ENCODE measurements at places on chromosomes 7 and 10. TPM values are rescaled to one million over a fixed set of nuclear protein-coding genes. Genes with fewer than 3 reads are reported as not detected.
A peak's percentile ranks its signal among the peaks of the same experiment; 100 is the strongest.

DNA sequence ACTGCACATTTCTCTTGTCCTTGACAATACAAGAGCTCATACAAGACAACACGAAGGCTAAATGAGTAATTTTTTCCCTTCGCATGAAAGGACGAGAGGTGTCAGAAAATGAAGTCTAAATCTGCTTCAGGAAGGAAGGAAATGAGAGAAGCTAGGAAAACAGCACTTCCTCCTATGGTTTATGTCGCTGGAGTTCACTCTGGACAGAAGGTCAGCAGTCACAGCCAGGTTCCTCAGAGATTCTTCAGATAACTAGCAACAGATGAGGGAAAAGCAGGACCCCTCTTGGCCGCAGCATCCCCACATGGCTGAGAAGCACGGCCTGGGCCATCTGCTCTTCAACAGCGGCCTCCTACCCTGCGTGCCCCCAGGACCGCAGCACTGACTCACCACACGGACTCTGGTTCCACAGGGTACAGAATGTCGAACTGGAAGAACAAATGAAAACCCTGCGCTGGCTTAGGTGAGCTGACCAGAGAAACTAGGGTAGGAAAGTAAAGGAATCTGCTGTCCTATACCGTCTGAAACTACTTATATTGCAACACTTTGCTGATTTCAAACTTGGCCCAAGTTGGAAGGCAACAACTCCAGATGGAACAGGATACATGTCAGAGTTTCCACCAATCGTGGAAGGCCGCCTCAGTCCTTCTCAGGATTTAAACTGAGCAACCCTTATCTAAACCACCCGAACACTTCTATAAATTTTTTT lies 26.3 kb downstream of the DNMBP start:
- DNase-seq = peak; percentile 61
- H3K4me1 ChIP-seq = peaks cover 59% of the 10 kb centered on the region
- peak overlapping the region; percentile 59 for H3K27ac ChIP-seq
- H3K27me3 ChIP-seq = no peaks in the 10 kb centered on the region
- no peaks in the 10 kb centered on the region for H3K36me3 ChIP-seq

DNA sequence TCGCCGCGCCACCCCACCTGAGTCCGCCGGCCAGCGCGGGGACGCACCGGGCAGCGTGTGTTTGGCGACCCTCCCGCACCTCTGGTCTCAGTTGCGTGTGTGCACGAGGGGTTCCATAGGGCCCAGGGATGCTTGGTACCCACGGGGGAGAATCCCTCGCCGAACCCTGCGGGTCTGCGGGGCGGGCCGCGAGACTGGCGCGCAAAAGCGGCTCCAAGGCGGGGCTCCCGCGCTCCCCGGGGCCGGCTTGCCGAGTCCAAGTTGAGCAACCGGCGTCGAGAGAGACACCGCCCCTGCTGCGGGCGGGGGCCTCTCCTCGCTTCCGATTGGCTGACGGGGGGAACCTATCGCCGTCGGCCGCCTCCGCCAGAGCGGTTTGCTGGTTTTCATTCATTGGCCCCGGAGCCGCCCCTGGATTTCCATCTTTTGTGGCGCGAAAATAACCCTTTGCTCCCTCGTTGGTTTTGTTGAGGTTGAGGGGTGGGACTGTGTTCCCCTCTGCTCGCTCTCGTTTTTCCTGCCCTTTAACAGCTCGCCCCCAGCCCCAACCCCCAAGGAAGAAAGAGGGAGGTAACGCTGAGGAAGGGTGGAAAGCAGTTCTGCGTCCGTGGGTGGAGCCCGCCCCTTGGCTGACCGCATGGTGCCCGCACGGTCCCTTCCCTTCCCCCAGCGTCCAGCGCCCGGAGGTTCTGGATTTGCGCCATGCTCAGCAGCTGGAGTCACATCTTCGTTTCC lies 4.0 kb upstream of the IGF2BP3 start:
- DNase-seq = peak; percentile 99
- H3K4me3 ChIP-seq = peak overlapping the region; percentile 10
- peaks cover 11% of the 10 kb centered on the region for H3K4me1 ChIP-seq
- H3K27me3 ChIP-seq = no peaks in the 10 kb centered on the region
- no peaks in the 10 kb centered on the region for H3K36me3 ChIP-seq

DNA sequence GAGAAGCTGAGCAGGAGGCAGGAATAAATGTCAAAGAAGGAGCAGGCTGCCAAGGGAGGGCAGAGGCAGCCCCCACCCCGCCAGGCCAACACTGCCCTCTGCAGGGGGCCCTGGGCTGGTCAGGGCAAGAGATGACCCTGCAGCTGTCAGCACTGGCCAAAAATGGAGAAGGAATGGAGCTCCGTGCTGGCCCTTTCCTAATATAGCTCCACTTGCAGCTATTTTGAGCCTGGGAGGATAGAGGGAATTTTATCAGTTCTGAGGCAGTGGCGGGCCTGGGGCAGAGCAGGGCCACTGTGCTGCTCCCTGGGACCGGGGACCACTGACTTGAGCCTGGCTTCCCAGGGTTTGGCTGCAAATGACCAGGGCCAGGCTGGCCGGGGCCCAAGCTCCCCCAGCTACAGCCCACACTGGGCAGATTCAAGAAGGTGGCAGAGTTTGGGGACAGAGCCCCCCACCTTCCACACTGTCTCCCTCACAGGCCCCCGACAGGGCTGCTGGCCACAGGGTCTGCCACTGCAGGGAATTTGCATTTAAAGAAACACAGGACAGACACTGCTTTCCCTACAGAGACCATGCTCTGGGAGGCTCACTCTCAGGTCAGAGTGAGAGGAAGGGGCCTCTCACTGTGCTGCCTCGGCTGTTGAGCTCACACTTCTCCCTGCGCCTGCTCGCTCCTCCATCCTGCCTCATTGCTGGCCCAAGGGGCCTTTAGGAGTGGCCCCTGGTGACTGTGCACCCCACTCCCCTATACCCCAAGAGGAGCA lies 16.2 kb downstream of the LDB3 start:
- no peak overlapping the region for H3K4me3 ChIP-seq
- no peaks in the 10 kb centered on the region for H3K27me3 ChIP-seq
- peaks cover 23% of the 10 kb centered on the region for H3K4me1 ChIP-seq

The OR9A4 gene
- not detected for polyA plus RNA-seq

DNA sequence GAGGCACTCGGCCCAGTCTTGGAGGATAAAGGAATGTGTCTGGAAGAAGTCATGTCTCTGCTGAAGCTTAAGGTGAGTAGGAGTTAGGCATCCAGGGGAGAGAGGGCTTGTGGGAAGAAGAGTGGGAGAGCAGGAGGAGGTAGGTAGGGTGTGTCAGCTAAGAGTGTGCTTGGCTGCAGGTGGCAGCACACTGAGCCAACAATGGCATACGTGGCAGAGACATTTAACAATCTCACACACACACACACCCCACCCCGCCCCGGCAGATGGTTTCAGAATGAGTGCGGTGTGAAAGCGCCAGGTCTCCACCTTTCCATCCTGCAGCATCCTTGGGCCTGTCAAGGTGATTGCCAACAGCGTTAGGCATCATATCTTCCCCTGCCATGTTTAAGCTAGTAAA lies 11.2 kb upstream of the ARPC1A start:
- no peak overlapping the region for H3K4me3 ChIP-seq
- H3K27ac ChIP-seq = no peak overlapping the region
- H3K27me3 ChIP-seq = no peaks in the 10 kb centered on the region
- no peaks in the 10 kb centered on the region for H3K36me3 ChIP-seq
- no peak for DNase-seq

DNA sequence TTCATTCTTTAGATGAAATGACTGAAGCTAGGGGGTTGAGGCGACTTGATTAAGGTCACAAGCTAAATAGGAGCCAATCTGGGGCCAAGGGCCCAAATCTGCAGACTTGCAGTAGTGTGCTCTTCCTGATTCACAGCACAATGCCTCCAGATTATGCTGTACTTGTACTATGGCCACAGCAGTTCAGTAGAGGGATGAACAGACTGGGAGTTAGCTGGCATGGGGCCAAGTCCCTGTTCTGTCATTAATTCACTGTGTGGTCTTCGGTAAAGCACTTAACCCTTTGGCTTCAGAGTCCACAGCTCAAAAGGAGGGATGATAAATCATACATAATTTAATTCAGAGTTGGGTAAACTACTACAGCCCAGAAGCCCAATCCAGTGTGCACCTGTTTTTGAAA lies 196.8 kb downstream of the XPNPEP1 start:
- H3K4me1 ChIP-seq = no peaks in the 10 kb centered on the region
- H3K36me3 ChIP-seq = no peaks in the 10 kb centered on the region
- H3K4me3 ChIP-seq = no peak overlapping the region
- H3K27me3 ChIP-seq = no peaks in the 10 kb centered on the region

- H3K27ac ChIP-seq = peak overlapping the region; percentile 51
- H3K4me3 ChIP-seq = no peak overlapping the region
- H3K4me1 ChIP-seq = no peaks in the 10 kb centered on the region
These were observed 250.0 kb upstream of the KLF6 start for GRCh38 chr10:4034907-4035598.

DNA sequence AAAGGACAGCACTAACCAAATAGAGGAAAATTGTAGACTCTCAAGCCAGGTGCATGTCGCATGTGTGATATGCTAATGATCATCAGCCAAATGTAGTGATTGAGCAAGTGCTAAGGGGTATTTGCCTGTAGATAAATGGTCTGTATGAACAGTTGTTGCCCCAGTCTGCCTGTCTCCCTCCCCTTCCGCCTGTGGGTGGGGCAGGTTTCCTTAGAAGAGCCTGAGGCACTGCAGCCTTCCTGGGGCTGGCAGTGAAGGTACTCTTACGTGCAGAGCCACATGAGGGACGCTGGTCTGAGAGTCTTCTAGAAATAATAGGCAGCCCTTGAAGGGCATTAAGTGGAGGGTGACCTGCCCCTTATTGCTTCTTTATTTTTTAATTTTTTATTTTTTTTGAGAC lies 152.1 kb downstream of the SNX10 start:
- H3K27me3 ChIP-seq = no peaks in the 10 kb centered on the region
- DNase-seq = no peak
- H3K4me1 ChIP-seq = no peaks in the 10 kb centered on the region
- H3K27ac ChIP-seq = no peak overlapping the region
- no peak overlapping the region for H3K4me3 ChIP-seq

The MSMB gene
- polyA plus RNA-seq = 62.7 TPM

The CLRN3 gene
- 0.12 TPM for polyA plus RNA-seq

The IDI1 gene
- polyA plus RNA-seq = 44.4 TPM

GRCh38 chr10:21756707-21757106 lies 222.7 kb downstream of the MLLT10 start:
- no peak overlapping the region for H3K27ac ChIP-seq
- H3K4me1 ChIP-seq = no peaks in the 10 kb centered on the region
- H3K27me3 ChIP-seq = no peaks in the 10 kb centered on the region
- DNase-seq = peak; percentile 26
- H3K36me3 ChIP-seq = peaks cover 4% of the 10 kb centered on the region
- H3K4me3 ChIP-seq = no peak overlapping the region

DNA sequence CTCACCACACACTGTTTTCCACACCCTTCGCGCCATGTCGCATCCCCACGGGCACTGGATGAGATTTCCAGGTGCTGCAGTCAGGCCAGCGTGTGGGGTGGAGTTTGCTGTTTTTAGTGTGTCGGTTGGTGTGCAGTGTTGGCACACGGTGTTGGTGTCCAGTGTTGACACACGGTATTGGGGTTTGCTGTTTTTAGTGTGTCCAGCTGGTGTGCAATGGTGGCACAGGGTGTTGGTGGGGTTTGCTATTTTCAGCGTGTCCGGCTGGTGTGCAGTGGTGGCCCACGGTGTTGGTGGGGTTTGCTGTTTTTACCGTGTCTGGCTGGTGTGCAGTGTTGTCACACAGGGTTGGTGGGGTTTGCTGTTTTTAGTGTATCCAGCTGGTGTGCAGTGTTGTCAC lies 20.1 kb upstream of the PRKAR1B start:
- no peak overlapping the region for H3K4me3 ChIP-seq
- H3K36me3 ChIP-seq = peaks cover 16% of the 10 kb centered on the region
- no peak overlapping the region for H3K27ac ChIP-seq
- H3K27me3 ChIP-seq = no peaks in the 10 kb centered on the region

GRCh38 chr7:157876469-157877285 lies 539.9 kb downstream of the DNAJB6 start:
- no peaks in the 10 kb centered on the region for H3K36me3 ChIP-seq
- no peaks in the 10 kb centered on the region for H3K4me1 ChIP-seq
- no peak overlapping the region for H3K4me3 ChIP-seq
- no peak overlapping the region for H3K27ac ChIP-seq

DNA sequence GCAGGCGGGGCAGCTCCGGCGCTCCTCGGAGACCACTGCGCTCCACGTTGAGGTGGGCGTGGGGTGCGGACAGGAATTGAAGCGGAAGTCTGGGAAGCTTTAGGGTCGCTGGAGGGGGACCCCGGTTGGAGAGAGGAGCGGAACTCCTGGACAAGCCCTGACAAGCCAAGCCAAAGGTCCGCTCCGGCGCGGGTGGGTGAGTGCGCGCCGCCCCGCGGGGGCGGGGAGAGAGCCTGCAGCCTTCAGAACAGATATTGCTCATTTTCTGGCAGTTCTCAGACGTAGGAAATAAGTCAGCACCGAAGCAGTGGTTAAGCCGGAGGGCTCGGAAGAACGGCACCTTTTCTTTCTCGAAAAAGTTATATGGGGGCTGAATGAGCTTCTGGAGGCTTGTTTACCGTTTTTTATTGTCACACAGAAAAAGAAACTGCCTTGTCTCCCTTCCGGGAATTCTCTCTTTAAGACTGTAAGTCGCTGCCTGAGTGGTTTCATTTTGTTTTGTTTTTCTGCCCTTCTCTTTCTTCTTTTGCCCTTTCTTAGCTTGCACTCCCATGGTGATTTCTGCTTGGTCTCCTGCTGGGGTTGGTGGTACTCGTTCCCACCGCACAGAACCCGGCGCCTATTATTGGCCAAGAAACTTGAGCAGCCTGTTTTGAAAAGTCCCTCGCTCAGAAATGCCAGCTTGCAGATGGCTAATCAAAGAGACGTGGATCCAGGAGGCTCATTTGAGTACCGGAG lies 732 bp downstream of the FAS start:
- H3K27me3 ChIP-seq = no peaks in the 10 kb centered on the region
- DNase-seq = peak; percentile 82
- peaks cover 21% of the 10 kb centered on the region for H3K4me1 ChIP-seq
- H3K36me3 ChIP-seq = no peaks in the 10 kb centered on the region
- H3K4me3 ChIP-seq = peak overlapping the region; percentile 85

The ASB10 gene
- polyA plus RNA-seq = not detected

The AGR2 gene
- polyA plus RNA-seq = 137 TPM

The OLAH gene
- polyA plus RNA-seq = 0.49 TPM

GRCh38 chr7:44565097-44565794 lies 8.5 kb downstream of the DDX56 start:
- no peaks in the 10 kb centered on the region for H3K4me1 ChIP-seq
- no peak overlapping the region for H3K4me3 ChIP-seq
- no peak overlapping the region for H3K27ac ChIP-seq
- peak; percentile 50 for DNase-seq
- no peaks in the 10 kb centered on the region for H3K27me3 ChIP-seq

All from lung (tissue), 17 donors.